ENCODE measurements at places on chromosomes 12 and 14. TPM values are rescaled to one million over a fixed set of nuclear protein-coding genes. Genes with fewer than 3 reads are reported as not detected.
A peak's percentile ranks its signal among the peaks of the same experiment; 100 is the strongest.

AKAP3 gene
- 0.37 TPM for total RNA-seq

DNA sequence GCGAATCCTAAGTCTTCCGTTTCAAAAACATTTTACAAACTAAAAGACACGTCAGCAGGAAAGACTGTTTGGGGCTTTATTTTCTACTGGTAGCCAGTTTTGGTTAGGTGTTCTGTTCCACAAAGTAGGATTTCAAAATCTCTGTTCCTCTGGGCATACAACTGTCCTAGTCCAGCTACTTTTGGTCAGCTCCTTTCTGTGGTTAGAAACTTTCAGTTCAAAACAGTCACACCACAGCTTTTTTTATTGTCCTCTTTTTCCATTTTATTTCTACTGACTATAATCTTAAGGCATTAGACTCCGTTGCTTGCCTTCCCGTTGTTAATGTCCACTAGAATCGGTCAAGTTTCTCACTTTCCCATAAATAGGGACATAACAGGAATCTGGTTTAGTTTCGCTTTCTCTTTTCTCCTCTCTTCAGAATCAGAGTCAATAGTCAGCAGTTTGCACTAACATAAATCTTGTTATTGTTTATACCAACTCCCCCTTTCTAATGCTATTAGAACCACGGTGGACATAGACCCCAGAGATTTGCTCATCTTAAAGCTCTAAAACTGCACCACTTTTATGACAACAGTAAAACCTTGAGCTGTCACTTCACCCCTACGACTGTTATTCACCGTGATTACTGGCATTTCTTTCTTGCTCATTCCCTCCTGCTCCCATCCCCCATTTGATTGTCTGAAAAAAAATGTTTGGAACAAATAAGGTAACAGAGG is 41.5 kb upstream of the NPAS3 start:
- no peaks in the 10 kb centered on the region for H3K4me1 ChIP-seq
- peak; percentile 57 for DNase-seq
- no peak overlapping the region for H3K27ac ChIP-seq

GRCh38 chr14:72498646-72499045 is 395.3 kb downstream of the DPF3 start:
- DNase-seq: no peak
- H3K27ac ChIP-seq: no peak overlapping the region
- H3K4me3 ChIP-seq: no peak overlapping the region
- no peaks in the 10 kb centered on the region for H3K36me3 ChIP-seq
- peaks cover 5% of the 10 kb centered on the region for H3K4me1 ChIP-seq
- H3K27me3 ChIP-seq: no peaks in the 10 kb centered on the region

DNA sequence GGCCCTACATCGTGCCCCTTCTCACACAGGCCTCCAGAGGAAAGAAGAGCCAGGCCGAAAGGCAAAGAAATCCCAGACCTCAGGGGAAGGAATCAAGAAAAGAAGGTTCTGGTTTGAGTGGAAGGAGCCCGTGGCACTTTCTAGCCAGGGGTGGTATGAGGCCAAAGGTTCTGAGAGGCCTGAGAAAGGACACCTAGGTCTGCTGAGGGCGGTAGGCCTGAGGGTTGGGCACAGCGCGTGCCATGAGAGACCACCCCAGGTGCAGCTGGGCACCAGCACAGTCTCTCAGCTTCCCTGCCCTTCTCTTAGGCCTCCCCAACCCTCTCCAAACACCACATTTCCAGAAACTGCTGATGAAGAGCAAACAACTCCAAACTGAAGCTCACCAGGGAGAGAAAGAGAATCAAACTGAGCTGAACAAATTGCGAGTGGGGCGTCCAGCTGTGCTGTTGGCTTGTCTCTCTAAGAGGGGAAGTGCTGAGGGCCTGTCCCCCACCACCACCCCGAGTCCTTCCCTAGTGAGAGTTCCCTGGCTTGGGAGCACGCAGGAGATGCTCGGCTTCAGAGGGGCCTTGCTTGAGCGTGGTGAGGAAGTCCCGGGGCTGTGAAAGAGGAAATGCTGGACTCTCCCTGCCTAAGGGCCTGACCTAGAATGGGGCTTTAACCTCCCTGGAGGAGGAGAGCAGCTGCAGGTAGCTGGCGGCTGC is 184.8 kb downstream of the ZFP36L1 start:
- H3K27me3 ChIP-seq: no peaks in the 10 kb centered on the region
- H3K4me1 ChIP-seq: peaks cover 55% of the 10 kb centered on the region
- H3K36me3 ChIP-seq: no peaks in the 10 kb centered on the region
- H3K27ac ChIP-seq: peak overlapping the region; percentile 84
- DNase-seq: peak; percentile 72
- H3K4me3 ChIP-seq: no peak overlapping the region

BCL2L14 gene
- 18.7 TPM for total RNA-seq

- H3K4me3 ChIP-seq: no peak overlapping the region
- no peaks in the 10 kb centered on the region for H3K36me3 ChIP-seq
- H3K27me3 ChIP-seq: no peaks in the 10 kb centered on the region
- H3K4me1 ChIP-seq: peaks cover 3% of the 10 kb centered on the region
- H3K27ac ChIP-seq: no peak overlapping the region
Observed at GRCh38 chr14:54894995-54895394, 7.6 kb downstream of the GCH1 start.

NEDD1 gene
- 2.9 TPM for total RNA-seq

- H3K27me3 ChIP-seq: no peaks in the 10 kb centered on the region
- no peak for DNase-seq
- H3K4me1 ChIP-seq: no peaks in the 10 kb centered on the region
- no peak overlapping the region for H3K4me3 ChIP-seq
- no peaks in the 10 kb centered on the region for H3K36me3 ChIP-seq
Observed at GRCh38 chr12:55673638-55674037, 34.1 kb downstream of the ITGA7 start.

- no peak overlapping the region for H3K27ac ChIP-seq
- DNase-seq: no peak
- peaks cover 17% of the 10 kb centered on the region for H3K4me1 ChIP-seq
- peaks cover 31% of the 10 kb centered on the region for H3K27me3 ChIP-seq
Observed at GRCh38 chr12:43550831-43551271, 1.2 kb downstream of the ADAMTS20 start.

- peak overlapping the region; percentile 95 for H3K27ac ChIP-seq
- peaks cover 90% of the 10 kb centered on the region for H3K4me1 ChIP-seq
- H3K36me3 ChIP-seq: peaks cover 17% of the 10 kb centered on the region
- H3K4me3 ChIP-seq: peak overlapping the region; percentile 50
- peak; percentile 91 for DNase-seq
Observed at GRCh38 chr12:124389138-124389724, 94.3 kb downstream of the RFLNA start.

GRCh38 chr14:49559979-49560768 is 26.0 kb downstream of the RPS29 start:
- H3K36me3 ChIP-seq: no peaks in the 10 kb centered on the region
- no peaks in the 10 kb centered on the region for H3K4me1 ChIP-seq
- no peak for DNase-seq
- H3K27ac ChIP-seq: no peak overlapping the region
- H3K4me3 ChIP-seq: no peak overlapping the region

- H3K27ac ChIP-seq: no peak overlapping the region
- H3K27me3 ChIP-seq: no peaks in the 10 kb centered on the region
- H3K36me3 ChIP-seq: no peaks in the 10 kb centered on the region
- H3K4me3 ChIP-seq: no peak overlapping the region
Observed at GRCh38 chr12:27996761-27997160, 24.2 kb upstream of the PTHLH start.

DNA sequence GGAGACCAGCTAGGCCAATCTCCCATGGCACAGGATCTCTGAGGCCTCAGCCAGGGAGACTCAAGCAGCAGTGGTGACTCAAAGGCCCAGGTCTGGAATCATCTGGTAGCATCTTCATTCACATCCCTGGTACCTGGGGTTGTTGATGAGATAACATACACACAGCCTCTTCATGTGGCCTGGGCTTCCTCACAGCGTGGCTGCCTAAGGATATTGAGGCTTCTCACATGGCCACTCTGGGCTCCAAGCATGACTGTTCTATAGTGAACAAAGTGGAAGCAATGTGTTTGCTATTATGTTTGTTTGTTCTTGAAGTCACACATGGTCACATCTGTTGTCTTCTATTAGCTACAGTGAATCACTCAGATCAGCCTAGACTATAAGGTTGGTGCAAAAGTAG is 584.1 kb downstream of the VRK1 start:
- no peak overlapping the region for H3K4me3 ChIP-seq
- no peaks in the 10 kb centered on the region for H3K36me3 ChIP-seq
- H3K27me3 ChIP-seq: no peaks in the 10 kb centered on the region
- H3K27ac ChIP-seq: no peak overlapping the region

DNA sequence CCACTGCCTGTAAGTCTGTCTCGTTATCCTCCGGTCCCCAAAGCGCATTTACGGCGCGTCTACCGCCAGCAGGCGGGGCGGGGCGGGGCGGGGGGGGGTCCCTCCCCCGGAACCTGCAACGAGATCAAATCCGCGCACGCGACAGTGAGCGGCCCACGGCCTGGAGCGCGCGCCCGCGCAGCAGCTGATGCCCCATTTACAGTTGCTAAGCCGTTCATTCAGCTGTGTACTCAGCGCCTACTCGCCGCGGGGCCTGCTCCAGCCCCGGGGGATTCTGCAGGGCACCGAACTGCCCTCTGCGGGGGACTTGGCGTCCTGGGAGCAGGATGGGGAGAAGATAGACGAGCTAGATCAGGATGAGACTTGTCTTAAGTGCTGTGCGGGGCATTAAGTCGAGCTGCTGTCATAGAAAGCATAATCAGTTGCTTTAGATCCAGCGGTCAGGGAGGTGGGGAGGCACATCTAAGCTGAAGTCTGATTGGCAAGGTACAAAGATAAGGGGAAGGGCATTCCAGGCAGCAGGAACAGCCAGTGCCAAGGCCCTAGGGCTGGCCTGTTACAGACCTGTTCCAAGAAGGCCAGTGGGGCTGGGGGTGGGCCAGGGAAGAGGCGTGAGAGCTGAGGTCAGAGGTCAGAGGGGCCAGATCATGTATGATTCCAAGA is 1.4 kb upstream of the CCDC85C start:
- peaks cover 33% of the 10 kb centered on the region for H3K4me1 ChIP-seq
- H3K4me3 ChIP-seq: peak overlapping the region; percentile 80
- no peaks in the 10 kb centered on the region for H3K36me3 ChIP-seq
- peak overlapping the region; percentile 96 for H3K27ac ChIP-seq

- H3K4me1 ChIP-seq: peaks cover 6% of the 10 kb centered on the region
- no peak overlapping the region for H3K4me3 ChIP-seq
- H3K27ac ChIP-seq: no peak overlapping the region
Observed at GRCh38 chr14:100654814-100655740, 67.9 kb upstream of the BEGAIN start.

TMED10 gene
- total RNA-seq: 123 TPM

DNA sequence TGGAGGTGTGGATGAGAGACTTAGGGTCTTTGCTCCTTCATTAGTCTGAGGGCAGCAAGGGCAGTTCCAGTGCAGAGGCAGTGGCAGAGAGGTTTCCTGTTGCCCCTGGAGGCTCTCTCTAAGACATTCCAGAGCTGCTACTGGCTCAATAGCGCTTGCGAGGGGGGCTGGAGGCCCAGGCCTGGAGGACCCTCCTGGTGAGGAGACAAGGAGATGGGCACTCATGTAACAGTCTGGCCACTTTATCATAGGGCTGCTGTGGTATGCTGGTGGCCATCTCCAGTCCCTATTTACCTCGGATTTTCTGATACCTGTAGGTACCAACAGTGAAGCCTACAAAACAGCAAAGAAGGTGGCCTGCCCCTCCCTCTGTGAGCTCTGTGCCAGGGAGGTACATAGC is 12.7 kb downstream of the CLEC2A start:
- H3K27me3 ChIP-seq: no peaks in the 10 kb centered on the region
- H3K4me3 ChIP-seq: no peak overlapping the region
- no peak for DNase-seq
- H3K4me1 ChIP-seq: no peaks in the 10 kb centered on the region
- no peaks in the 10 kb centered on the region for H3K36me3 ChIP-seq
- H3K27ac ChIP-seq: no peak overlapping the region

GRCh38 chr14:96863327-96863985 is 66.3 kb downstream of the VRK1 start:
- no peak overlapping the region for H3K4me3 ChIP-seq
- DNase-seq: no peak
- H3K36me3 ChIP-seq: peaks cover 11% of the 10 kb centered on the region
- no peaks in the 10 kb centered on the region for H3K27me3 ChIP-seq

DNA sequence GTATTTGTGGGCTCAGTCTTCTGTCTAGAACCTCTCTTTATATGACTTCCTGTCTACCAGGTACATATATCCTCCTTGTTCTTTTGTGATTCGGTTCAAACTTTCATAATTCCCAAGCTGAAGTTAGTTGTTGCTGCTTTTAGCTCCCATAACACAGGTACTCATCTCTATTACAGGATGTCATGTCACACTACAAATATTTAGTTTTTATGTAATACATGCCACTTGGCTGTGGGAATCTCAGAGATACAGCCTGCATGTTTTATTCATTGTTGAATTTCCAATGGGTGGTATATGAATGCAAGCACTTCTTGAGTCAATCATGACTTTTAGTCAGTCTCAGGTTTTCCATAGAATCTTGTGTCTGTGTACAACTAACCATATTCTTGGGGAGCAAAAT is 122.7 kb downstream of the SINHCAF start:
- H3K27ac ChIP-seq: no peak overlapping the region
- H3K27me3 ChIP-seq: no peaks in the 10 kb centered on the region
- H3K4me3 ChIP-seq: no peak overlapping the region
- DNase-seq: no peak
- no peaks in the 10 kb centered on the region for H3K36me3 ChIP-seq

GRCh38 chr12:20264608-20265114 is 103.7 kb upstream of the PDE3A start:
- no peaks in the 10 kb centered on the region for H3K27me3 ChIP-seq
- H3K27ac ChIP-seq: no peak overlapping the region

HOXC5 gene
- not detected for total RNA-seq

GNB3 gene
- 6.4 TPM for total RNA-seq

DNA sequence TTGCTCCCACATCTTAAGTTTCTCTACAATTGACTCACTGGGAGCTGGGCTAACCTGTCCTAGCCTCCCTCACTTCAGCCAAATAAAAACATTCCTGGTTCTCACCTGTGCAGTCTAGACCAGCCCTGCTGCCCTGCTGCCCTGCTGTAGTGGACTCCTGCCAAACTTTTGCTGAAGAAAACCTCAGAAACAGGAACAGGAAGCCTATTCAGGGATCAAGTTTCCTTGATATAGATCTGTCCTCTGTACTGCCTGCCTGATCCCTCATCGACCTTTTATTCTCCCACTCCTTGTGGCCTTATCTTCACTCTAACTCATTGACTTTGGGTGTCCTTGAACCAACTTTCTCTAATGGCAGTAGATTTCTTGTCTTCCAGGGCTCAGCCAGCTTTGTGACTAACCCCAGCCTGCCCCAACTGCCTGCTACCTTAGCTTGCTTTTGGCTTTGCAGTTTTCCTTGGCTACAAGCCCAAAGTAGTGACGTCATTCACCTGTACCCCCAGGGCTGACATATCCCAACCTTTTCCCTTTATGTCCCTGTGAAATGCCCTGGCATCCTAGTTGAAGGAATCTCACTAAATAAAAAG is 234.8 kb downstream of the DUSP6 start:
- no peaks in the 10 kb centered on the region for H3K4me1 ChIP-seq
- H3K36me3 ChIP-seq: no peaks in the 10 kb centered on the region
- peak; percentile 74 for DNase-seq

GRCh38 chr14:30872602-30873001 is 1.8 kb upstream of the COCH start:
- H3K27ac ChIP-seq: no peak overlapping the region
- no peak overlapping the region for H3K4me3 ChIP-seq
- no peaks in the 10 kb centered on the region for H3K27me3 ChIP-seq
- H3K4me1 ChIP-seq: peaks cover 21% of the 10 kb centered on the region

GRCh38 chr12:39685854-39686657 is 66.5 kb upstream of the ABCD2 start:
- H3K27ac ChIP-seq: no peak overlapping the region
- no peaks in the 10 kb centered on the region for H3K36me3 ChIP-seq
- no peak for DNase-seq
- H3K27me3 ChIP-seq: no peaks in the 10 kb centered on the region
- no peaks in the 10 kb centered on the region for H3K4me1 ChIP-seq
- H3K4me3 ChIP-seq: no peak overlapping the region
